Urinary bladder (tissue), 4 donors: ENCODE measurements at places on chromosomes 7 and 10.

DNA sequence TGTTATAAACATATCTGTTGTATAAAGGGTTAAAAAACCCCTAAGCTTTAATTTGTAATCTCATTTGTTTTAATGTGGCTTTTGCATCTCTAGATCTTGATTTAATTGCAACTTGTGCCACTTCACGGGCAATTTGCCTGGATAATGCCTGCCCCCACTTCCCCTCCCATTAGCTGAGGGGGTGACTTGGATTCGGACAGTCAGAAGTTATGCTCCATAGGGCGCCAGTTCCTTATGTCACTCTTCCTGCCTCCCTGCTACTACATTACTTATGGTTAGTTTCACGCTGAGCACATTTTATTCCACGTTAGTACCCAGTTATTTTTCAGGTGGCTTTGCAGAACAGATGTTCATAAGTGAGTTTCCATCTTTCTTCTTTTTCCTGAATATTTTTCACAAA, 1015.2 kb upstream of the PHF14 start:
- no peak for DNase-seq

- no peak for DNase-seq
Measured at GRCh38 chr7:26513948-26514347, 222.3 kb downstream of the SNX10 start.

- no peak for DNase-seq
Measured at GRCh38 chr10:43061331-43061730, 15.5 kb upstream of the RET start.

DNA sequence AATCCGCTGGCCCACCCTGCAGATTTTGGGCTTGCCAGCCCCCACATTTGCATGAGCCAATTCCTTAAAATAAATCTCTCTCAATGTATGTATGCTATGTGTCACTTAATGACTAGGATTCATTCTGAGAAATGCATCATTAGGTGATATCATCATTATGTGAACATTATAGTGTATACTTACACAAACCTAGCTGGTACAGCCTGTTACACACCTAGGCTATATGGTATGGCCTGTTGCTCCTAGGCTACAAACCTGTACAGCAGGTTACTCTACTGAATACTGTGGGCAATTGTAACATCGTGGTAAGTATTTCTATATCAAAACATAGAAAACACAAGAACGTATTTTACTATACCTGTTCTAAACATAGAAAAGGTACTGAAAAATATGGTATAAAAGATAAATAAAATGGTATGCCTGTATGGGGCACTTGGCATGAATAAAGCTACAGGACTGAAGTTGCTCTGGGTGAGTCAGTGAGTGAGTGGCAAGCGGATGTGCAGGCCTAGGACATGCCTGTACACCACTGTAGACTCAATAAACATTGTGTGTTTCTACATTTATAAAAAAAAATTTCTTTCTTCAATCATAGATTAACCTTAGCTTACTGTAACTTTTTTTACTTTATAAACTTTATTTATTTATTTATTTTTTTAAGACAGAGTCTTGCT, 135.9 kb downstream of the ABCA13 start:
- no peak for DNase-seq

- DNase-seq: no peak
Measured at GRCh38 chr7:601595-602340, 82.1 kb upstream of the PDGFA start.

DNA sequence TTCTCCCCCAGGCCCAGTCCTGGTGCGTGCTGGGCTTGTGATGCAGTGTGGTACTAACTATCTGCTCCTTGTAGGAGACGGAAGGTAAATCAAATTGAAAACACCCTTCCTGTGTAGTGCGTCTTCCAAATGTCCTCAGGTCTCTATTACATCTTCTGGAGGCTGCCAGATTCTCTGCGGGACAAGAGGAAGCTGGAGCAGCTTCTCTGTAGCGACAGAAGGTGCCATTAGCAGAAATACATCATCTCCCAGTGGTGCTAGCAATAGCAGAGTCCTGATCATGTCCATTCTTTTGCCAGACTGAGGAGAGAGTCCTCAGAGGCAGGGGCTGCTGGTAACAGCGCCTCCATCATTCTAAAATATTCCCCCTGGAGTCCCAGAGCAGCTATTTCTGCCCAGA, 675.2 kb downstream of the LRMDA start:
- DNase-seq: no peak

DNA sequence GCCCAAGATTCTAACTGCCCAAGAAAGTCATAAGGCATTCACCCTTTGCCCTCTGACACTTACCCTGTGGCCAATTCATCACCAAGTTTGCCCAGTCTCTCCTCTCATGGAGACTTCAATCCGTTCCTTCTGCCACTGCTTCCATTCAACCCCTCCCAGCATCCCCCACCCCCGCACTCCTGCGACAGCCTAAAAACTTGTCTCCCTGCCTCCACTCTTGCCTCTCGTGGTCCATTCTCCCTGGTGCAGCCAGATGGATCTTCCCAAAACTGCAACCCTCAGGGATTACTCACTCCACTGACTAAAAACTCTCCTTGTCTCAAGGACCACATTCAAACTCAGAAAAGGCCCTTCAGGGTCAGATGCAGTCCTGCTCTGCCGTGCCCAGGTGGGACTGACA, 32.3 kb upstream of the PLXNA4 start:
- no peak for DNase-seq

- DNase-seq: peak; percentile 13
Measured at GRCh38 chr10:44352316-44353127, 32.4 kb downstream of the CXCL12 start.

DNA sequence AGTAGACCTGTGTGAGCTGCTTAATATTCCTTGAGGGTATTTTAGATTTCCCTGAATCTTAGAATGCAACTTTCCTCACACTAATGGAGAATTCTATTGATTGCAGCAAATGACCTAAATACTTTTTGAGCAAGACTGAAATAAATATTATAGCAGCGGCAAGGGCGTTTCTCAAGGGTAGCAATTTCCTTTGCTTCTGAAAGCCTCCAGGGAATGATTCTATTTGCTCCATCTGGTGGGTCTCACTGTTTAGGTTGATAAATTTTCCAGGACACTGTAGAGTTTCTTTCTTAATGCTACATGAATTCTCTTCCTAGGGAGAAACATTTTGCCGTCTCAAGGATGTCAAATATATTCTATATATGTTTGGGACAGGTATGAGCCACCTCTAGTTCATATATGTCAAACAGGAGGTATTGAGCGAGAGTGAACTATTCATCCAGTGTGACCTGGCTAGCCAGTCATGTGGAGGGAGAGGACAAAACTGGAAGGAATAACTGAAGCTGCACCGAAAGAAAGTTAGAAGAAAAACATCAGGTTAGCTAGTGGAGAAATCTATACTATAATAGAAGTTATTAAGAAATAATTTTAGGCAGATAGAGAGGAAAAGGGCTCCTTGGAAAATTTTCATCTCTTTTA, 57.9 kb upstream of the FZD8 start:
- DNase-seq: no peak

- DNase-seq: no peak
Measured at GRCh38 chr7:111413739-111414138, 148.6 kb downstream of the IMMP2L start.

DNA sequence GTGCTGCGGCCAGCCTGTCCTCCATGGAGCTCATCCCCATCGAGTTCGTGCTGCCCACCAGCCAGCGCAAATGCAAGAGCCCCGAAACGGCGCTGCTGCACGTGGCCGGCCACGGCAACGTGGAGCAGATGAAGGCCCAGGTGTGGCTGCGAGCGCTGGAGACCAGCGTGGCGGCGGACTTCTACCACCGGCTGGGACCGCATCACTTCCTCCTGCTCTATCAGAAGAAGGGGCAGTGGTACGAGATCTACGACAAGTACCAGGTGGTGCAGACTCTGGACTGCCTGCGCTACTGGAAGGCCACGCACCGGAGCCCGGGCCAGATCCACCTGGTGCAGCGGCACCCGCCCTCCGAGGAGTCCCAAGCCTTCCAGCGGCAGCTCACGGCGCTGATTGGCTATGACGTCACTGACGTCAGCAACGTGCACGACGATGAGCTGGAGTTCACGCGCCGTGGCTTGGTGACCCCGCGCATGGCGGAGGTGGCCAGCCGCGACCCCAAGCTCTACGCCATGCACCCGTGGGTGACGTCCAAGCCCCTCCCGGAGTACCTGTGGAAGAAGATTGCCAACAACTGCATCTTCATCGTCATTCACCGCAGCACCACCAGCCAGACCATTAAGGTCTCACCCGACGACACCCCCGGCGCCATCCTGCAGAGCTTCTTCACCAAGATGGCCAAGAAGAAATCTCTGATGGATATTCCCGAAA, 2.7 kb downstream of the PIK3CG start:
- DNase-seq: no peak

DNA sequence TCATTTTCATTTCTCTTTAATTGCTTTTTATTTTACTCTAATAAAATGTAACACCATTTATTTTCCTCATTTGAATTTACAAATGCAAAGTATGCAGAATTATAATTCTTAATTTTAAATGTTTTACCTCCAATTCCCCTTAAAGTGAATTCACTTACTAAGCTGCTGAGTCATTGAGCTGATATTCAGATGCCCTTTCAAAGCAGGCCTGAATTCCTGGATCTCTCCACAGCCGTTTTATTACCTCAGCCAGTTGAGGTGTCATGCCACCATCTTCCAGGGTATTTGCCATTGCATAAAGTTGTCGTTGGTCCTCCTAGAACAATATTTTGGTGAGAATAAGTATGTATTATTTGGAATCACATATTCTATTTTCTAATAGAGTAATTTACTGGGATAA, 33.2 kb downstream of the GNAT3 start:
- DNase-seq: no peak

DNA sequence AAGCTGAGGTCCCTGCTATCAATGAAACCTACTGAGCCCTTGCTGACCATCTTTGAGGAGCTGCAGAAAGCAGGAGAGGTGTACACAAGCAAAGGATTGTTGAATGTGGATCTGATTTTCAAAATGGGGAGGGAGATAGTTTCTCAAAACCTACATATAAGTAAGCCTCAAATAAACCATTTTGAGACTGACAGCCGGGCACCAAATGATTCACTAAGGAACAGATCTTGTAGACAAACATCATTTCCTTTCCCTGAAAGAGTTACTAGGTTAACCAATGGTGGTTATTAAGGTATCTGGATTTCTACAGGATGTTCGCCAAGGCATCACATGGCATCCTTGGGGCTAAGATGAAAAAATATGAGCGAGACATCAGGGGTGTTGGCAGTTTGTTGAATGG, 24.5 kb upstream of the RHOBTB1 start:
- DNase-seq: no peak

DNA sequence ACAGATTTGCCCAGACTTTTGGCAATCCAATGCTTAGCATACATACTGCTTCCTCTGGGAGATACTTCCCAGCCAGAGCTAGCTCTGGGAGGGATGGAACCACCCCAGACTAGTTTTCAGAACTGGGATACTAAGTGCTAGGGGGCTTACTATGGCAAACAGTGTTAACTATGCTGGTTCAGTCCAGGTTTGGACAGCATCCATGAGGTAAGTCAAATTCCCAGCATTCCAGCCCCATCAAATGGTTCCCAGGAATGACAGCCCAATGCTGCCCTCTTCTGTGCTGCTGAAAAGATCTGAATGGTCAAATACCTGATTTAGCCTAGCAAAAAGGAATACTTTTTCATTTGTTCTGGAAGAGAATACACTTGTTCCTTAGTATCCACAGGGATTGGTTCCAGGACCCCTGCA, 141.7 kb upstream of the CCDC6 start:
- no peak for DNase-seq

DNA sequence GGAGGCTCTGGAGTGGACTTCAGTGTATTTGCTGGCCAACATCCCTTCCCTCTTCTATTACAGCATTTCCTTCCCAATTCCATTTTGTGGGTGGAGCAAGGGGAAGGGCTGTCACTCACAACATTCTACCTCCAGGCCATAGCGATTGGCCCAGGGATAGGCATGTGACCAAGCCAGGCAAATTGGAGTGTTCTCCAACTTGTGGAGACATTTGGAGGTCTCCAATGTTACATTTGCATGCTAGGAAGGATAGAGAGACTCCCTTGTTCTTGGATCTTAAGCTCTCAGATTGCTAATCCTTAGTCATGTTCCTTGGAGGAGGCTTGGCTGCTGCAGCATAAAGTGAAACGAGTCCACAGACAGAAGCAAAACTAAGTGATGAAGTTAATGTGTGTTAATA, 95.6 kb upstream of the KIF5B start:
- DNase-seq: no peak

- DNase-seq: no peak
Measured at GRCh38 chr10:5600908-5601307, 65.5 kb downstream of the ASB13 start.

- no peak for DNase-seq
Measured at GRCh38 chr7:16758631-16759611, 5.4 kb downstream of the TSPAN13 start.

- no peak for DNase-seq
Measured at GRCh38 chr7:120991581-120991980, 3.1 kb downstream of the CPED1 start.

GRCh38 chr10:48478980-48479811, 125.7 kb downstream of the ARHGAP22 start:
- DNase-seq: no peak

- DNase-seq: no peak
Measured at GRCh38 chr10:32692174-32692573, 246.2 kb downstream of the CCDC7 start.

DNA sequence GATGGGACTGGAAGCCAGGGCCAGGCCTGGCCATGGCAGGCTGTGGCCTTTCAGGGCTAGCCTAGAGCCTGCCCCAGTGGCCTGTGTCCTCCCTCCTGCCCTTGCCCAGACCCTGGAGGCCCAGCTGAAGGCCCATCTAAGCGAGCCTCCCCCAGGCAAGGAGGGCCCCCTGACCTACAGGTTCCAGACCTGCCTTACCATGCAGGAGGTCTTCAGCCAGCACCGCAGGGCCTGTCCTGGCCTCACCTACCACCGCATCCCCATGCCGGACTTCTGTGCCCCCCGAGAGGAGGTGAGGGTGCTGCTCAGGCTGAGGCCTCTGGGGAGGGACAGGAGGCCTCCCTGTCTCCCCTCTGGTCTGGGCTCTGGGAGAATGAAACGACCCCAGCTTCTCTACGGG, 60.9 kb downstream of the PALD1 start:
- no peak for DNase-seq

DNA sequence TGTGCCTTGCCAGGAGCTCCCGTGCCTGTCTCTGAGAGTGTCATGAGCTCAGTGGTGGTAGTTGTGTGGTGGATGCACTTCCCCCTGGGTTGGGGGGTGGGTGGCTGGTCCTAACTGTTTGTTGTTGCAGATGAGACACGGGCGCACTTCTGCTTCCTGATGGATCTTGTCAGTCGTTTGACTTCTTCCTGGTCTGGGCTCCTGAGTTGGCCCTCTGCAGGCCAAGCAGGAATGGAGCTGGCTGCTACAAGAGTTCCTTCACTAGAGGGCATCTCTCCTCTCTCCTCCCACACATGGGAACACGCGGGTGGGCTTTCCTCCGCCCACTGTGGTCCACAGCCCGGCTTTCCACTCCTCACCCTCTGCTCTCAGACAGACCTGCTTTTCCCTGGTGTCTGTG, 82.0 kb downstream of the BMS1 start:
- DNase-seq: no peak
